Stimulated activated CD8-positive, alpha-beta memory T cell treated with anti-CD3 and anti-CD28 coated beads, Interleukin-4, amount 100 ng/mL, for 4 hours (primary cell): ENCODE measurements at places on chromosomes 5 and 9.
A peak's percentile ranks its signal among the peaks of the same experiment; 100 is the strongest.

GRCh38 chr5:121596882-121597281 lies 254.8 kb upstream of the FTMT start:
- DNase-seq, result no peak

DNA sequence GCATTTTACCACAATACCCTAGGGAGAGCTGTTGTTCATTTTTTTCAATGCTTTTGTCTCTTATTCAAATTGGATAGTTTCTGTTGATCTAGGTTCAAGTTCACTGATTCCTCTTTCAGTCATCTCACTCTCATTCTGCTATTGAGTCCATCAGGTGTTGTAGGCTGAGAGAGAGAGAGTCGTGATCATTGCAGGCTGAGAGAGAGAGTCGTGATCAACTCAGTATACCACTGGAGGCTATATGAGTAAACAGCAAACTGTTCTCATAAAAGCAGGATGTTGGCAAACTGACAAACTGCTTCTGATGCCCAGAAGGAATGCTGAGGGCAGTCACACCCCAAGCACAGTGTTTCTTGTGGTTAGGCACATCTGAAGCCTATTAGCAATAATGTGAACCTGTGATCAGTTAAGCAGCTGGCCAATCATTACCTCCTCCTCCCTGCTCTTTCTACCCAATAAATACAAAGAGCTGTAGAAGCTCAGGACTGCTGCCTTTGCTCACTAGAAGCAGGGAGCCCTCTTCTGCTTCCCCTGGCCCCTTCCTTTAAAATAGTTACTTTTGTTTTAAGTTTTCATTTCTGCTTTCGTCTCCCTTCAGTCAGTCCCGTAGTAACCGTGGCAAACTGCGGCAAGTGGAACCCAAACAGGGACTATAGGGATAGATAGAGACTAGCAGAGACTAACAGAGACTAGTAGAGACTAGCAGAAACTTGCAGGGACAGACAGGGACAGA lies 476.1 kb upstream of the ACO1 start:
- DNase-seq, result no peak

GRCh38 chr5:96781031-96781971 lies 26.4 kb downstream of the ERAP1 start:
- no peak for DNase-seq

GRCh38 chr5:125338440-125339174 lies 592.2 kb upstream of the ZNF608 start:
- no peak for DNase-seq

- DNase-seq, result no peak
Observed at GRCh38 chr5:67730917-67731474, 484.6 kb upstream of the PIK3R1 start.

- peak; percentile 57 for DNase-seq
Observed at GRCh38 chr5:78984439-78985115, 533 bp downstream of the ARSB start.

GRCh38 chr9:99561509-99561917 lies 260.2 kb upstream of the NR4A3 start:
- DNase-seq, result no peak

DNA sequence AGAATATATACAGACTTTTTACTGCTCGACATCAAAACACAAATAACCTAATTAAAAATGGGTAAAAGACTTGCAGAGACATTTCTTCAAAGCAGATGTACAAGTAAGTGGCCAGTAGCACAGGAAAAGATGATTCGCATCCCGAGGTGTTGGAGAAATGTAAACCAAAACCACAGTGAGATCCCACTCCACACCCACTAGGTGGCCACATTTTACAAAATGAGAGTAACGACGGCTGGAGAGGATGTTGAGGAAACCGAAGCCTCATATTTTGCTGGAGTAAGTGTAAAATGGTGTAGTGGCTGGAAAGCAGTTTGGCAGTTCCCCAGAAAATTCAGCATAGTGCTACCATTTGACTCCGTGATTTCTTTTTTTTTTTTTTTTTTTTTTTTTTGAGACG lies 21.3 kb upstream of the GBGT1 start:
- DNase-seq, result no peak
